ENCODE measurements at places on chromosomes 2 and 18.
A peak's percentile ranks its signal among the peaks of the same experiment; 100 is the strongest.

- no peak for DNase-seq
These were observed 36.0 kb downstream of the DNMT3A start for GRCh38 chr2:25305775-25306174.

GRCh38 chr18:63762518-63762917 is 12.7 kb upstream of the SERPINB7 start:
- no peak for DNase-seq

GRCh38 chr2:196293751-196294515 is 122.6 kb upstream of the STK17B start:
- peak; percentile 12 for DNase-seq

- DNase-seq = no peak
These were observed 22.5 kb upstream of the NDUFV2 start for GRCh38 chr18:9079818-9080528.

DNA sequence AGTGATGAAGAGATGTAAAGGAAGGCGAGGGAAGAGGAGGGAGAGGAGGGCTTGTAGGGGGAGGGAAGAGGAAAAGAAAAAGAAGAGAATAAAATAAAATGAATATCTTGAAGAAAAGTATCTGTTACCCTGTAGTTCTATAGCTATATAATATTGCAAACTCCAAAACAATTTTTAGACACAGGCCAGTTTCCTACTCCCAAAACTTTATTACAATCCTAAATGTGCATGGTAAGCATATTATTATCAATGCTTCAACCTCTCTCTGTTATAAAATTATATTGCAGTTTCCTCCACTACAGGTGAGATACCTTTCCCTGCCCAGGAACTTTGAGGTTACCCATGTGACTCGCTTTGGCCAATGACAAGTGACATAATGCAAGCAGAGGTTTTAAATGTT is 1351.6 kb upstream of the NRXN1 start:
- no peak for DNase-seq

DNA sequence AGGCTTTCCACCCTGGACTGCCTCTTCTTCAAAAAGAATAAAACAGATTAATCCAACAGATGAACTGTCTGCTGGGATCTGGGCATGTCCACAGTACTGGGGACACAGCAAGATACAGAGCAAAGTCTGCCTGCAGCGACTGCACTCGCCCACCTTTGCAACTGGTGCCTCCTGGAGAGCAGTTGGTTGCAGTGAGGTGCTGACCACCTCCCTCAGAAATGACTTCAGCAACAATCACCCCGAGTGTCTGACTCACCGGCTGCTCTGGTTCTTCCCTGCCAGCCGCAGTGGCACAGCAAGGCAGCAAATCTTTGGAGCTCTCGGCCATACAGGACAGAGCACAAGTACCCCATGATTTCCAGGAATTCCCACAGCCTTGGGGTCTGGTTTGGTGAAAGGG is 179.7 kb downstream of the ANAPC1 start:
- DNase-seq = no peak

- no peak for DNase-seq
These were observed 651 bp upstream of the ZNF521 start for GRCh38 chr18:25352629-25353005.

DNA sequence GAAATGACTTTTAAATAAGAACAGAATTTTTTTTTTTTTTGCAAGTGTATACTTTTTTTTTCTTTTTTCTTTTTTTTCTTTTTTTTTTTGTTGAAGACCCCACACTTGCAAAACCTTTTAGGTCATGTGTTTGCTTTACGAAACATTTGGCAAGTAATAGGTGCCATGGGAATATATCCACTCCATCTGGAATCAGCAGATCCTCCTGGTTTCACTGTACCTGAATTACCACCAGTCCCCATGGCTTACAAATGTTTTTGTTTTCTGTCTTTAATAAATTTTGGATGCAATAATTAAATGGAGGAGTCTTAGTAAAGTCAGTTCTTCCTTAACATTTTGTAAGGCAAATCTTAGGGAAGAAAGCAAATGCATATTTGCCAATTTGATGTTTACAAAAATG is 559.7 kb upstream of the ZEB2 start:
- DNase-seq = no peak

GRCh38 chr2:238308177-238308576 is 12.1 kb upstream of the TRAF3IP1 start:
- DNase-seq = no peak

DNA sequence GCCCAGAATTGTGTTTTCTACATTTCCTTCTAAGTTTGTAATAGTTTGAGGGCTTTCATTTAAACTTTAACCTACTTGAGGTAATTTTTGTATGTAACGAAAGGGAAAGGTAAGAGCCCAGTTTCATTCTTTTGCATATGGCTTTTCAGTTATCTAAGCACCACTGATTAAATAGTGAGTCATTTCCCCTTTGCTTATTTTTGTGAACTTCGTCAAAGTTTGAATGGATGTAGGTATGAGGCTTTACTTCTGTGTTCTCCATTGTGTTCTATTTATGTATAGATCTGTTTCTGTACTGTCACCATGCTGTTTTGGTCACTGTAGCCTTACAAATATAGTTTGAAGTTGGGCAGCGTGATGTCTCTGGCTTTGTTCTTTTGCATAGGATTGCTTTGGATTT is 944.8 kb upstream of the CNTNAP5 start:
- DNase-seq = no peak

DNA sequence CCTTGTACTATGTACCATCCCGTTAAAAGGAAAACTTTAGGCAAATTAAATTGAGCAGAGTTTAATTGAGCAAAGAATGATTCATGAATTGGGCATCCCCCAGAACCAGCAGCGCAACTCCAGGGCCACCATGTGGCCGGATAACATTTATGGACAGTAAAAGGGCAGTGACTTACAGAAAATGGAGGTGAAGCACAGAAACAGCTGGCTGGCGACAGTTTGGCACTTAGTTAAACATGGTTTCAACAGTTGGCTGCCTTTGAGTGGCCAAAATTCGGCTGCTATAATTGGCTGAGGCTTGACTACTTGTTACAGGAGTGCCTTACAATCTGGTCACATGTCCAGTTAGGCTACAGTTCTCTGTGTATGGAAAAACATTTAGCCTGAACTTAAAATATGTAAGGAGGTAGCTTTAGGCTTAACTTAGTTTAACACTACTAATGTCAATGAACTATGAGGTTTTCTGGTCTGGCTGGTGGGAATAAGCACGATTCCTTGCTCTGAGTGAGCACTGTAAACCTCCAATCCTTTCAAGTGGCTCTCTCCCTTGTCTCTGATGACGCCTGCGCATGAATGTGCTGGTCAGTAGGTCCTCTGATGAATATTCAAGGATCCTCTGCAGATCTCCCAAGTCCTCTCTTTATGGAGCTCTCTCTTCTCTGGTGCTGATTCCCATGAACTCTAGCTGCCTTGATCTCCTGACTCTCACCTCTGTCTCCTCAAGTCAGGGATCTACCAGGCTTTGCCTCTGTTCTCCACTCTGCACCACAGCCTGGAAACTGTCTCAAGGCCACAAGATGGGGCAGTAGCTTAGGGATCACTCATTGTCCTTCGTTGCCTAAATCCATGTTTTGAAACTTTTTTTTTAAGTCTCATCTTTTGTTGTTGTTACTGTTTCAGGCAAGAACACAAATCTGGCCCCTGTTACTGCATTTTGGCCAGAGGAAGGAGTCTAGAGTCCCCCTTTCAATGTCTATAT is 24.4 kb upstream of the RAB31 start:
- no peak for DNase-seq

DNA sequence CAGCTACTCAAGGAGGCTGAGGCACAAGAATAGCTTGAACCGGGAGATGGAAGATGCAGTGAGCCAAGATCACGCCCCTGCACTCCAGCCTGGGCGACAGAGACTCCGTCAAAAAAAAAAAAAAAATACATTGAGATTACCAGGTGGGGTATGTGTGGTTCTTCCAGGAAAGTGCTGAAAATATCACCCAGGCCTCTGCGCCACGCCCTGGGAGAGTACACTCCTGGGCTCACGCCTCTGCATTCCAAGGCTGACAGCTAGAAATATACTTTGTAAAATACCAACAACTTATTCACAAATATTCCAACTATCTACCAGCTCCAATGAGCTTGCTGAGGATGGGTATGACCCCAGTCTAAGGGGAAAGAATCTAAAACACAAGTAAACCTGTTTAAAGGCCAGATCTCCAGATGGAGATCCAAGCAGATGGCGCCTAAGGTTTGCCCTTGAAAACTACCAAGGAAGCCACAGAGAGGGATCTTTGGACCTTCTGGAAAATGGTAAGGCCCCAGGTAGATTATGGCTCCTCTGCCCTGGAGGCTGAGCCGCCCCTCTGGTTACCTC is 21.6 kb upstream of the B3GNT7 start:
- no peak for DNase-seq

DNA sequence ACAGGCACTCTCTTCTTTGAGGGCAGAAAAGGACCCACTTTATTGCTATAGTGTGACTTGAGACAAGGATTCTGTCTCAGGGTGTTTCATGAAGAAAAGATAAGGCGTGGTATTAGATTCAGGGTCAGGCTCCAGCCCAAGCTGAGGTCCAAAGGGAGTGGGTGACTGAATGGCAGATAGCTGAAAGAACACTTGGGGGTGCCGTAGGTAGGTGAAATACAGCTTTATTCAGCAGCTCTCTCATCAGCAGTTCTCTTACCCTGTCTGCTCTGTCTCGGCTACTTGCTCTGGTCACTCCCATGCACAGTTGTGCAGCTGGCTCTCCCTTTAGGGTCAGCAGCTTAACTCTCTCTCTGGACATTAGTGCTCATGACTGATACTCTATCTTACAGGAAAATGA is 379.9 kb downstream of the LPIN1 start:
- DNase-seq = no peak

- no peak for DNase-seq
These were observed 4.9 kb downstream of the KIF1A start for GRCh38 chr2:240814946-240815760.

- no peak for DNase-seq
These were observed 122.9 kb upstream of the DDX18 start for GRCh38 chr2:117691595-117691994.

- no peak for DNase-seq
These were observed 11.0 kb upstream of the RAB31 start for GRCh38 chr18:9697121-9697520.

- DNase-seq = no peak
These were observed 4.5 kb downstream of the RBMS1 start for GRCh38 chr2:160489111-160489510.

GRCh38 chr18:34915046-34915445 is 126.2 kb upstream of the MAPRE2 start:
- no peak for DNase-seq

DNA sequence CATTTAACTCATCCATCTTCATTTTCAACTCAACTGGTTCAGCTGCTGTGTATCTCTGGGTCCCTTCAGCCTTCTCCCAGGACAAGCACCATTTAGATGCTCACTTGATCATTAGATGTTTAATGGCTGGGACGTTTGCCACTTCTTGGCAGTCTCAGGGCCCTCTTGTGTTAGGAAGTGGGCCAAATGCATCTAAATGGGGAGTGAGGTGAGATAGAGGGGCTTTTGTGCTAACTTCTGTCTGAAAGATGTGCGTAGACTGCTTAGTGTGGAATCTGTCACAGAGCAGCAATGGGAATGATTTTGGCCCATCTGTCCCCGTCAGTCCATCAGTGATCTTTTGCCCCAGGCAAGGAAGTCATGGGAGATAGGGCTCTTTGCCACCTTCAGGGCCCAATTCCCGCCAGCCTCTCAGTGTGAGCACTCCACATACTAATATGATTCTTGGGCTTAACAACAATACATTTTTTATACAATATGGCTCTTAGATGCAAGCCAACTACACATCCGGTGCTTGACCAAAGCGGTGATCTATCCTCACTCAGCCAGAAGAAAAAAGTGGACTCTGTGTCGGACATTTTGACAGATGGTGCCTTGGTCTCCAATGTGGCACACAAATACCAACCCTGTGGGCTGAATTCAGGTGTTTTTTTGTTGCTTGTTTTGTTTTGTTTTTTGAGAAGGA is 95.7 kb upstream of the EPC2 start:
- no peak for DNase-seq

GRCh38 chr18:13465124-13465446 is 246.5 kb downstream of the LDLRAD4 start:
- no peak for DNase-seq

GRCh38 chr2:151611351-151611750 is 122.9 kb downstream of the NEB start:
- no peak for DNase-seq

GRCh38 chr2:22406625-22407024 is 978.4 kb upstream of the KLHL29 start:
- DNase-seq = no peak

DNA sequence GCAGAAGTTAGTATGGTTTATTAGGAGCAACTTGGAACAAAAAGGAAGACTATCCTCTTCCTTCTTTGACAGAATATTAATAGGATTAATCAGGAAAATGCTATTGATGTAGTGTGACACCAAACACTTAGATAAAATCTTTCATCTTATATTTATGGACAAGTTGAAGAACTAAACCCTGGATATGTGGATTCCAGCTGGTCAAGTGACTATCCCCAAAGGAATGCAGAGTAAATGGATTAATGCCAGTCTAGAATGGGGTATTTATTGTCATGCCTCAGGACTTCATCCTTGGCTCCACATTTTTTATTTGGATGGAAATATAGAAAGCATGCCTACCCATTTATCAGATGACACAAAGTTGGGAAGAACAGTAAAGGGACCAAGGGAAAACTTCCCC is 124.0 kb upstream of the TTC39C start:
- no peak for DNase-seq

- DNase-seq = no peak
These were observed 49.8 kb downstream of the MSH2 start for GRCh38 chr2:47452761-47453160.

DNA sequence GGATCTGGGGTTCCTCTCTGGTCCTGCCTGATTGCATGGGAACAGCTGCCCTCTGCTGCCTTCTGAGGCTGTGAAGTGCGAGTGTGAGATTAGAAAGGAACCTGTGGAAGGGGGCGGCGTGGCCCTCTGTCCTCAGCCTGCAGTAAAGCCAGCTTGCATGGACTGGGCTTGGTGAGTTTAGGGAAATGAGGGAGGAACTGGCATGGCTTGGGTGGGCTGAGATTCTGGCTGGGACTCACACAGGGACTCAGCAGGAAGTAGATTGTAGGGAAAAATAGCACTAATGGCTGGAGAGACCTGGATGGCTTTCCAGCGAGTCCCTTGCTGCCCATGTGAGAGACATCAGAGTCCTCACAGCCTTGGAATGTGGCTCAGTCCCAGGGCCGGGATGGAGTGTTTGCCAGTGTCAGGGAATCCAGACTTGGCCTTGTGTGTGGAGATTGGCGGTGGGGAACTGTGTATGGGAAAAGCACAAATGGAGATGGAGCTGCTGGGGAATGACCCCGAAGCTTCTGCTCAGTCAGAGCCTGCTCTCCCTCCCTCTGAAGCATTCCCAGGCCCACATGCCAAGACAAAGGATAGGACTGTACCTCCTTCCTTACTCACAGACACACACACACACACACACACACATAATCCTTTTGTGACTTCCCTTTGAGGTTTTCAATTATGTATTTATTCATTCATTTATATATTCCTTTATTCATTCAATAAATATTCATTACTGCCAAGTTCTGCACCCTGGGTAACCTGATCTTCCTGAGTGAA is 115.4 kb downstream of the ACAA2 start:
- DNase-seq = no peak

- no peak for DNase-seq
These were observed 533 bp downstream of the HPCAL1 start for GRCh38 chr2:10303181-10303693.

GRCh38 chr2:147499785-147500184 is 345.0 kb upstream of the ACVR2A start:
- DNase-seq = no peak

GRCh38 chr2:150166313-150167051 is 321.0 kb downstream of the RND3 start:
- peak; percentile 11 for DNase-seq
